ENCODE measurements at places on chromosomes 1 and 21.

DNA sequence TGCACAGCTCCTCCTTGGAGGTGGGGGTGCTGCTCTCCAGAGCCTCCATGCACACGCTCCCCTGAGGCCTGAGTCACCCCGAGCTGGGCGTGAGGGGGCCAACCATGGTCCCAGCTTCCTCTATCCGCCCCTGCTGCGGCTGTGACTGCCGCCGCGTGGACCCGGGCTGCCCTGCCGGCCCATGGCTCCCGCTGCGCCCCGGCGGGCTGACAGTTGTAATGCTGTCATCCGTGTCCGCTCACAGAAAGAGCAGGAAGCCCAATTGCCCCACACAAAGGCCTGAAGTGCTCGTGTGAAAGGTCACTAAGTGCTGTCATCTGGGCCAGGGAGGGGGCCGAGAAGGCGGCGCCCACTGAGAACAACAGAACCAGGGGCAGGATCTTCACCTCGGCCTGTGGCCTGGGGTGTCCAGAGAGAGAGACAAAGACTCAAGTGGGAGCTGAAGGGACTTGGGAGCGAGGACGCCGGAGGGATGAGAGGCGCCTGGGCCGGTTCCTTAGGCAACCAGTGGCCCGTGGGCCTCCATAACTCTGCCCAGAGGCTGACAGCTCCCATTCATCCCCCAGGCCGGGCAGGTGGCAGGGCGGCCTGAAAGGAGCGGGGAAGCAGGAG is 31.5 kb downstream of the OLIG1 start:
- peaks cover 33% of the 10 kb centered on the region for H3K27me3 ChIP-seq
- H3K4me3 ChIP-seq = no peak overlapping the region
- H3K4me1 ChIP-seq = no peaks in the 10 kb centered on the region

- no peak for DNase-seq
- H3K4me3 ChIP-seq = no peak overlapping the region
- H3K27ac ChIP-seq = no peak overlapping the region
- H3K4me1 ChIP-seq = peaks cover 10% of the 10 kb centered on the region
- H3K36me3 ChIP-seq = peaks cover 6% of the 10 kb centered on the region
Observed at GRCh38 chr1:225524570-225524969, 96.7 kb upstream of the LBR start.

- H3K4me1 ChIP-seq = no peaks in the 10 kb centered on the region
- H3K36me3 ChIP-seq = no peaks in the 10 kb centered on the region
- peaks cover 2% of the 10 kb centered on the region for H3K27me3 ChIP-seq
- DNase-seq = no peak
Observed at GRCh38 chr1:29805122-29805895, 569.0 kb downstream of the PTPRU start.

GRCh38 chr21:24590261-24590660 is 1017.0 kb downstream of the MRPL39 start:
- DNase-seq = no peak
- no peak overlapping the region for H3K4me3 ChIP-seq
- H3K27ac ChIP-seq = no peak overlapping the region
- no peaks in the 10 kb centered on the region for H3K36me3 ChIP-seq
- no peaks in the 10 kb centered on the region for H3K4me1 ChIP-seq

GRCh38 chr1:47868348-47868676 is 128.9 kb downstream of the TRABD2B start:
- no peak overlapping the region for H3K4me3 ChIP-seq
- H3K27ac ChIP-seq = no peak overlapping the region
- no peaks in the 10 kb centered on the region for H3K27me3 ChIP-seq
- H3K4me1 ChIP-seq = no peaks in the 10 kb centered on the region

DNA sequence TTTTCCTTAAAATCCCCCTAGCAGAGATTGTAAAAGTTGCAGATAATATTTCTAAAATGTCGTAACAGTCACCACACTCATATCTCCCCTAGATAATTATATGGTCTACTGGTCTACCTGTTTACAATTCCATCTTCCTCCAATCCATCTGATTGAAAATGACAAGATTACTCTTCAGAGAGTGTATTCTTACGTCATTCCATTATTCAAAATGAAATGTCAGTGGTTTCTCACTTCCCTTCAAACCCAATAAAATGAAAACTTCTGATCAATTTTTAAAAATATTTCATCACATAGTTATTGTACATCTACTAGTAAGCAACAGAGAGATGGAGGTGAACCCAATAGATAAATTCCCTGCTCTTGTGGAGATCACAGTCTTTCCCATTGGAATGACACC is 202.2 kb upstream of the C8B start:
- no peak overlapping the region for H3K27ac ChIP-seq
- no peaks in the 10 kb centered on the region for H3K4me1 ChIP-seq

DNA sequence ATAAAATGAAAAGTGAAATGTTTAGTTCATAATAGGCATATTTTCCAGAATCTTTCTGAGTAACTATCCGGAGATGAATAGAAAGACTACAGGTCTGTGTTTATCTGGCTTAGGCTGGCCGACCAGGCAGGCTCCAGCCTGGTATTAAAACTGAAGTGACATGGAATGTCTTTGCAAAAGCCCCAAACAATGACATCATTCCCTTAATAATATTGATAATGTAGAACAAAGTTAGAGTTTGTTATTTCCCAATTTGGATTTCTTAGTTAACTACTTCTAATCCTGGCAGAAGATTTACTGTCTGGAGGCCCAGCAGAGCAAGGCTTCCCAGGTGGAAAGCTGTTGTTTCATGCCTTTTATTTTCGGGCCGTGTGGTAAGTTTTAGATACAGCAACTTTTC is 207.7 kb downstream of the GREM2 start:
- DNase-seq = peak; percentile 22
- H3K4me3 ChIP-seq = no peak overlapping the region
- peaks cover 10% of the 10 kb centered on the region for H3K4me1 ChIP-seq
- H3K27me3 ChIP-seq = no peaks in the 10 kb centered on the region
- H3K27ac ChIP-seq = peak overlapping the region; percentile 61
- peaks cover 2% of the 10 kb centered on the region for H3K36me3 ChIP-seq

- no peak overlapping the region for H3K4me3 ChIP-seq
- H3K36me3 ChIP-seq = no peaks in the 10 kb centered on the region
- H3K4me1 ChIP-seq = peaks cover 8% of the 10 kb centered on the region
- H3K27ac ChIP-seq = no peak overlapping the region
- no peaks in the 10 kb centered on the region for H3K27me3 ChIP-seq
Observed at GRCh38 chr1:71087060-71087459, 6.2 kb upstream of the ZRANB2 start.

GRCh38 chr1:187516874-187517273 is 688.1 kb downstream of the PLA2G4A start:
- H3K27me3 ChIP-seq = no peaks in the 10 kb centered on the region
- no peak overlapping the region for H3K27ac ChIP-seq
- no peak overlapping the region for H3K4me3 ChIP-seq
- H3K36me3 ChIP-seq = no peaks in the 10 kb centered on the region
- no peak for DNase-seq

DNA sequence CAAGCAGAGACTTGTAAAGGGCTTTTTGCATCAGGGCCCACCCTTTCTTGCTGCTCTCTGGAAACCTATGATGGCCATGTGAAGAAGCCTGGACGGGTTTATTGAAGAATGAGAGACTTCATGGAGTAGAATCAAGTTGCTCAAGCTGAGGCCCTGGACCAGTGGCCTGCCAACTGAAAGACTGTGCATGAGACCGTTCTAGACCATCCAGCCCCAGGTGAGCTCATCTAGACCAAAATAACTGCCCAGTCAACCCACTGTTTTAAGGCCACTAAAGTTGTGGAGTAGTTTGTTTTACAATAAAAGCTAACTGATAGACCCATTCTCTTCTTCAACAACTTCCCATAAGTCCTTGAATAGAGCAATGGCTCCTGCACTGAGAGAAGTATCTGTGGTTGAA is 11.8 kb upstream of the ENAH start:
- no peaks in the 10 kb centered on the region for H3K36me3 ChIP-seq
- H3K27ac ChIP-seq = no peak overlapping the region

DNA sequence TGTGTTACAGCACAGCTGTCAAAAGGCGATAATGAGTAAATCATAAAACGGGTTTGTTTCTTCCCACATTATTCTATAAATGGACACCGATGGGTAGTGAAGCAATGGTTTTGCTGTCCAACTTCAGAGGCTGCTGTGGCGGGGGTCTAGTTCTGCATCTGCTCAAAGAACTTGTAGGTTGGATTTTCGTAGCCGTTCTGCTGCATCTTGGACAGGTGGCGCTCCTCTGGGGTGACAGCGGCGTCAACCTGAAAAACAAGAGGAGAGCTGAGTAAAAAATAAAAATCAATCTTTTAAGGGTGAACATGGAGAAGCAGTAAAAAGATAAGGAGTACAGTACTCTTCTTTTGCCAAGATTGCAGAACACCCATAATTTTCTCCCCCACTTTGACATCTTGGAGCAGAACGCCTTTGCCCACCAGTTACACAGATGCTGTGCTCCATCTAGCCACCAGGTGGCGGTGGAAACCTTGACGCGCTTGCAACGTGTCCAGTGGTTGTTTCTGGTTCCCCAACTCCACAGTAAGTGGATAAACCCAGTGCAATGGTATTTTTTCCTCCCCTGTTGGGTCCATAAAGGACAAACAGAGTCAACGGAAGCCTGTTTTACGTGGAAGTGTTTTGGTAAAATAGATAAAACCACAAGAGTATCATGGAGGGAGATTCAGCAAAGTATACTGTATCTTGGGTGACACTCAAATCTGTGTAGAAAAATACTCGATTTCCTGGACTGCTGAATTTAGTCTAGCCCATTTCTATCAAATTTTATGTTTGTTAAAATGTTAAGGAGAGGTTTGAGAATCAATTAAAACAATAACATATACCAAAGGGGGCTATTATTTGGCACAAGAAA is 147.0 kb downstream of the GABPA start:
- H3K27me3 ChIP-seq = no peaks in the 10 kb centered on the region
- DNase-seq = peak; percentile 61
- no peak overlapping the region for H3K27ac ChIP-seq
- H3K36me3 ChIP-seq = peaks cover 10% of the 10 kb centered on the region
- no peak overlapping the region for H3K4me3 ChIP-seq
- no peaks in the 10 kb centered on the region for H3K4me1 ChIP-seq

DNA sequence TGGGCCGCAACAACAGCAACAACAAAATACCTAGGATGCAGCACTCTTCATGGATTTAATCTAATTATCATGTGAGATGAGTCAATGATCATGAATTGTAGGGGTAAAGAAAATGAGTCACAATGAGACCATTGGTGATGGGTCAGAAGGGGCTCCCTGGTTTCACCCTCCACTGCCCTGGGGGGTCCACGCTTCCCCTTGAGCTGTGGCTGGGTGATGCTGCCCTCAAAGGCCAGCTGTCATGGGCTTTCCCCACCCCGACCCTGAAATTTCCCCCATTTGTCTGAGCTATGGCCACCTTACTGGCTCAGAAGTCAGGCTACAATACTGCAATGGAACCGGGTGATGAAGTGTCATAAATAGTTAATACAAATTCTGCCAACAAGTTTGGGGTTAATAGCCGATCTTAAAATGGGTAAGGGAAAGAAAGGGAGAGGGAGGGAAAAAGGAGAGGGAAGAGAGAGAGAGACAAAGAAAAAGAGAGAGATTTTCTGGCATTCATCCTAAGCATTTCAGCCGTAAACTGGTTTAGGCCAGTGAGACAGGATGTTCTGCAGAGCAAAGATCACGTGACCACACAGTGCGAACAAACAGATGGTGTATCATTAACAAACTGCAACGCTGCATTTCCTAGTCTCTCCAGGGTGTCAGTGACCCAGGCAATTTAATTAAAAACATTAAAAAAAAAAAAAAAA is 143.4 kb upstream of the ERRFI1 start:
- peak overlapping the region; percentile 89 for H3K27ac ChIP-seq
- DNase-seq = peak; percentile 89
- H3K27me3 ChIP-seq = no peaks in the 10 kb centered on the region
- H3K36me3 ChIP-seq = no peaks in the 10 kb centered on the region

DNA sequence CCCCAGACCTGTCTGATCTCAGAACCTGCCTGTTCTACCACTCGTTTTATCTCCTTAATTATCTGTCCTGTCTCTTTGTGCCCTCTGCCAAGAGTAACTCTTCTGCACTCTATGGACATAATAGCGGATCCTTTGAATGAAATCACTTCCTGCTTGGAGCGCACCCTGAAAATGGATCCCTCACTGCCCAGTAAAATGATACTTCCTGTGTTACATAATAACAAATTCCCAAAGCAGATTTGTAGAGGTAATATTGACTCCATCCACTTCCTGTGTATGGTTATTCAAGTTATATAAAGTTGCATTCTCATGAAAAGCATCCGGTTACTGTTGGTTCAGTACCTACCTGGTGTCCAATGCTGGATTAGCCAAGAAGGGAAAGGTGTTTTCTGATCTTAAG is 246.0 kb downstream of the TRABD2B start:
- no peaks in the 10 kb centered on the region for H3K27me3 ChIP-seq
- DNase-seq = no peak
- H3K4me1 ChIP-seq = no peaks in the 10 kb centered on the region
- no peaks in the 10 kb centered on the region for H3K36me3 ChIP-seq

DNA sequence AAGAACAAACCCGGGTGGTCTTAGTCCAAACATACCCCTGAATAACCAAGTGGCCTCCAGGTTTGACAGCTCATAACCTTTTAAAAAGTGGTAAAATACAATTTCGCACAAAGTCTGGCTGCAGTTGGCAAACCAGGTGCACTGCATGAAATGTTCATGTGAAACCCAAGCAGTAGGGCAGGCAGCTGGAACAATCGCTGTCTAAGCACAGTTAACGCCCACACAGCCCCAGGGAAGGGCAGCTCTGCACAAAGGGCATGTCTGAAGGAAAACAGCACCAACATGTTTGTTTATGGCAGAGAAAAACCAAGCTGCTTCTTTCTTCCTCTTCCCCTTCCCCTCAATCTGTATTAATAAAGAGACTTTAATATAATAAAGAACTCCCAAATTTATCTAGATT is 49.5 kb downstream of the KIAA1614 start:
- peaks cover 2% of the 10 kb centered on the region for H3K4me1 ChIP-seq
- H3K36me3 ChIP-seq = peaks cover 16% of the 10 kb centered on the region
- DNase-seq = no peak
- H3K27me3 ChIP-seq = no peaks in the 10 kb centered on the region
- H3K4me3 ChIP-seq = no peak overlapping the region

GRCh38 chr1:85208488-85208887 is 7.7 kb upstream of the SYDE2 start:
- H3K36me3 ChIP-seq = no peaks in the 10 kb centered on the region
- DNase-seq = no peak
- peaks cover 1% of the 10 kb centered on the region for H3K4me1 ChIP-seq
- H3K27me3 ChIP-seq = no peaks in the 10 kb centered on the region
- H3K27ac ChIP-seq = no peak overlapping the region

GRCh38 chr1:70717656-70718055 is 306.6 kb downstream of the CTH start:
- H3K36me3 ChIP-seq = no peaks in the 10 kb centered on the region
- H3K27me3 ChIP-seq = no peaks in the 10 kb centered on the region
- H3K4me3 ChIP-seq = no peak overlapping the region
- H3K4me1 ChIP-seq = no peaks in the 10 kb centered on the region
- DNase-seq = no peak

DNA sequence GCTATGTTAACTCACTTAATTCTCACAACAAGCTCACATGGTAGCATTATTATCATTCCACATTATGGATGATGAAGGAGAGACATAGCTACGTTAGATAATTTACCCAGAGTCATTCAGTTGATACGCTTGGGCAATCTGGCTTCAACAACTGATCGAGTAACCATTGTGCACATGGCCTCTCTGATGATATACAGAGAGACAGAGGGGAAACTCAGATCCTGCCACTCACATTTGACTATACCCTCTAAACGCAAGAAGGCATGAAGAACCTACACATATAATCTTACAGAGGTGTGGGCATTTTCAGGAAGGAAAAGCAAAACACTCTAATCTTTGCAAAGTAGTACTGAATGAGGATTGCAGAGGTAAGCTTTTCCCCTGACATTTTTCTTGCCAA is 360.1 kb downstream of the BARHL2 start:
- H3K36me3 ChIP-seq = no peaks in the 10 kb centered on the region
- H3K4me3 ChIP-seq = no peak overlapping the region
- no peaks in the 10 kb centered on the region for H3K4me1 ChIP-seq
- DNase-seq = no peak
- H3K27ac ChIP-seq = no peak overlapping the region
- no peaks in the 10 kb centered on the region for H3K27me3 ChIP-seq

Data from IMR-90 (cell line).